Stimulated activated naive CD8-positive, alpha-beta T cell treated with anti-CD3 and anti-CD28 coated beads, Interleukin-15, amount 100 ng/mL, for 72 hours (primary cell): ENCODE measurements at places on chromosomes 3 and 15.

DNA sequence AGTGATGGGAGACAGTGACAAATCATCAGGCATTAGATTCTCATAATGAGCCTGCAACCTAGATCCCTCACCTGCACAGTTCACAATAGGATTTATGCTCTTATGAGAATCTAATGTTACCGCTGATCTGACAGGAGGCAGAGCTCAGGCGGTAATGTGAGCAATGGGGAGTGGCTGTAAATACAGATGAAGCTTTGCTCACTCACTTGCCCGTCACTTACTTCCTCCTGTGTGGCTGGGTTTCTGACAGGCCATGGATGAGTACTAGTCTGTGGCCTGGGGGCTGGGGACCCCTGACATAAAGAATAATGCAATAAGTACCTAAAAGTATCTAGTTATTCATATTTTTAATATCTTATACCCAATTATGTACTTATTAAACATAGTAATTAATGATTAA is 15.6 kb downstream of the IQCB1 start:
- no peak for DNase-seq

GRCh38 chr3:176479248-176479647 is 718.0 kb downstream of the TBL1XR1 start:
- DNase-seq: no peak

DNA sequence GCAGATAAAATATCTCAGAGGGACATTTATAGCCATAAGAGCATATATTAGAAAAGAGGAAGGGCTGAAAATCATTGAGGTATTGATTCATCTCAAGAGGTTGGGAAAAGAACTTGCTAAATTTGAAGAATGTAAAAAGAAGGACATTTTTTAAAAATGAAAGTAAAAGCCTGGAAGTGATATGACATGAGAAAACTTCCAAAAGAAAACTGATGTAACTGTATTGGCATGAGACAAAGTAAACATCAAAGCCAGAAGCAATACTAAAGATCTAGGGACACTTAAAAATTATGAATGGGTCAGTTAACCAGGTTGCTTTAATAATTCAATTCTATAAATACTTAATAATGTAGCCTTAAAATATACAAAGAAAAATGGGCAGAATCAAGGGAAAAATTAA is 31.9 kb downstream of the CEP63 start:
- no peak for DNase-seq

DNA sequence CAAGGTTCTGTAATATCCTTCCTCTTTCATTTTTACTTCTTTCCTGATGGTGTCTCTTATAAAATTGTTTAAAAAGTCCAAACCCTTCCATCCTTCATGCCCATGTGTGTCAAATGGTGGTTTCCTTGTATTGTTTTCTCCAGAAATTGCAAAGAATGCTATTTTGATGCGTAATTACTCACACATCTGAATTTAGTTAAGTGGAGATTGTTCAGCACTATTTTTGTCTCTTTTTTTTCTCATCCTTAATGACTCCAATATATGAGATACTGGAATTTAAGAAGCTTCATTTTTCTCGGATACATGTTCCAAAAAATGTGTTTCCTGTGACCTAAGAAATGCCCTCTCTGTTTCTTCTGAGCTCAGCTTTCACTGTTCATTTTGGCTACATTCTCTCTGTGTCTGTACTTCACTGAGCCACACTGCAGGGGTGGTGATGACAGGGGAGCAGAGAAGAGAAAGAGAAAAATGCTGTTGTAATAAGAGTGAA is 799.8 kb downstream of the DIPK2A start:
- DNase-seq: no peak

GRCh38 chr3:101414121-101414520 is 93.7 kb upstream of the IMPG2 start:
- DNase-seq: no peak

DNA sequence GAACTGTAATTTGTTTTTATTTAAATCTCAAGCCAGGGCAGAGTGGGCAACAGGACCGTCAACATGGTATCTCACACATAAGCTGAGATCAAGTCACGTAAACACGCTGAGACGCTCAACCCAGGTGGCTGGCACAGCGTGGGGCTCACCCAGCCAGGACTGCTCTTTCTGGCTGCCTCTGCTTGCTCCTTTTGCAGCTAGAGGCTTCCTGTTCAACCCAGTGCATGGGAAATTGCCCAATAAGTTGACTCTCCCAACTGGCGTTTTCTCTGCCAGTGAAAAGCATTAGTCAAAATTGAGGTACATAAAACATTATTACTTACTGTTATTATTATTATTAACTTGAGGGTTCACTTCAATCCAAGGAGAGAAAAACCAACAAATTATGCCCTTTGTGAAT is 398.1 kb downstream of the NR2F2 start:
- no peak for DNase-seq

GRCh38 chr3:184579513-184579912 is 17.9 kb downstream of the EPHB3 start:
- no peak for DNase-seq

DNA sequence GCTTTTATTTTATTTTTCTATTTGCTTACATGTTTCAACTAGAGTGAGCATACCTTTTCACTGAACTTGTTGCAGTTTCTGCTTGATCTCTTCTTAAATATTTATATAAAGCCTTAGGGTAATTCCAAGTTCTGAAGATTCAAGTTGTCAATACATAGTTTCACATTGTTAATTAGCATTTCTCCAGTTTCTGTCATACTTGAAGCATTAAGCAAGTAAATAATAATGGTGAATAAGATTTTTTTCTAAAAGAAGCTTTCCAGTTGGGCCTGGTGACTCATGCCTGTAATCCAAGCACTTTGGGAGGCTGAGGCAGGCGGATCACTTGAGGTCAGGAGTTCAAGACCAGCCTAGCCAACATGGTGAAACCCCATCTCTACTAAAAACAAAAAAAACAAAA is 53.9 kb downstream of the CALML4 start:
- DNase-seq: no peak

DNA sequence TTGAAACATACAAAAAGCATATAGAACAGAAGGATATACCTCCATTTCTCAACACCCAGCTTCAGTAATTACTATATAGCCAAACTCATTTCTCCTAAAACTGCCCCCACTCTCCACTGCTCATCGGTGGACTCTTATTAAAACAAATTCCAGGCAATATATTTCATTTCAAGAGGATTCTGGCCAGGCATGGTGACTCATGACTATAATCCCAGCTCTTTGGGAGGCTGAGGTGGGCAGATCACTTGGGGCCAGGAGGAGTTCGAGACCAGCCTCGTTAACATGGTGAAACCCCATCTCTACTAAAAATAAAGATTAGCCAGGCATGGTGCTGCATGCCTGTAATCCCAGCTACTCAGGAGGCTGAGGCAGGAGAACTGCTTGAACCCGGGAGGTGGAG is 40.9 kb downstream of the SNX4 start:
- no peak for DNase-seq

GRCh38 chr3:182440101-182440500 is 353.2 kb upstream of the ATP11B start:
- no peak for DNase-seq

- DNase-seq: no peak
Measured at GRCh38 chr3:138861798-138862197, 27.1 kb upstream of the PIK3CB start.

GRCh38 chr15:38531509-38531908 is 33.1 kb downstream of the RASGRP1 start:
- no peak for DNase-seq

GRCh38 chr3:99625237-99625622 is 13.2 kb upstream of the COL8A1 start:
- no peak for DNase-seq

- DNase-seq: no peak
Measured at GRCh38 chr15:25993506-25993905, 130.4 kb upstream of the ATP10A start.

- no peak for DNase-seq
Measured at GRCh38 chr3:70854108-70854507, 541.7 kb upstream of the MDFIC2 start.

DNA sequence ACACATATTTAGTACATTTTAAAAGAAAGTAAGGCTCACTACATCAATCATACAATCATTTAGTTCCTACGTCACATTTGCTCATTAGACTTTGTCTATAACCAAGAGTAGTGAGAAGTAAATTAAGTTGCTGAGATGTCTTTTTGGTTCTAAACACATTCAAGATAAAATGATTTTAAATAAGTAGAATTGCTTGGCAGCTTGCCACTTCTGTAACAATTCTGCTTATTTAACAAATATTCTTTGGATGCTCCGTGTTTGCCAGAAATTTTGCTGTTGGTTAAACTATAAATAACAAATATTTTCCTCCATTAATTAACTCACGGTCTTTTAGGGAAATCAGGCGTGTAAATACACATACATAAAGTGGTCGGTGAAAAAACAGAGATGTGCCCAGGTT is 18.3 kb downstream of the SUCNR1 start:
- DNase-seq: no peak

GRCh38 chr15:78131295-78132061 is at the start of gene CIB2:
Gene CIB2 (minus strand): TSS chr15:78131445. CDS start chr15:78131215, 230 bp downstream.
- peak; percentile 94 for DNase-seq

GRCh38 chr15:27081676-27082418 is 110.9 kb downstream of the GABRG3 start:
- DNase-seq: no peak
